ENCODE measurements at places on chromosomes 6 and 20.

GRCh38 chr20:45968801-45969711 is 2.9 kb downstream of the ZNF335 start:
- peak; percentile 25 for DNase-seq

DNA sequence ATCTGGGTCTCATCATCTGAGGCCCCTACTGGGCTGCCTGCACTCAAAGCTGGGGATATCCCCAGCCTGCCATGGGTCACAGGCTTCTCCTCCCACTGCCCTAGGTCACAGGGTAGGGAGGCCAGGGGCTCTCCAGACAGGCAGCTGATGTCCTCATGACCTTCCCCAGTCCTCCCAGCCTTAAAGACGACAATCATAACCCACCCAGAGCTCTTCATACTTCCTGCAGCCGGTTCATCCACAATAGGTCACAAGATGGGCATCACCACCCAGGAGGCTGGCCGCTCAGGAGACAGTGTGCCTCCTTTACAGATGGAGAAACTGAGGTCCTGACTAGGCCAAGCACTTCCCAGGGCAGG is 15.2 kb downstream of the TFEB start:
- no peak for DNase-seq

DNA sequence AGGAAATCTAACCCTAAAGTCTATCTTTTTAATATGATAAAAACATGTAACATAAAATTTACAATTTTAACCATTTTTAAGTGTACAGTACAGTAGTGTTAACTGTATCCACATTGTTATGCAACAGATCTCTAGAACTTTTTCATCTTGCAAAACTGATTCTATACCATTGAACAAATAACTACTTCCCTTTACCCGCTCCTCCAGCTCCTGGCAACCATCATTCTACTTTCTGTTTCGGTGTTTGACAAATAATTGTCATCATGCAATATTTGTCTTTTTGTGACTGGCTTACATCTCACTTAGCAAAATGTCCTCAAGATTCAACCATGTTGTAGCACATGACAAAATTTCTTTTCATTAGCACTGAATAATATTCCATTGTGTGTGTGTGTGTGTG is 203.2 kb downstream of the SIM1 start:
- DNase-seq = no peak

- DNase-seq = peak; percentile 67
These were observed 143.8 kb downstream of the LPA start for GRCh38 chr6:160520043-160520904.

GRCh38 chr20:19269737-19270340 is 57.4 kb downstream of the SLC24A3 start:
- peak; percentile 41 for DNase-seq

GRCh38 chr6:25057111-25057905 is 121.5 kb upstream of the RIPOR2 start:
- peak; percentile 64 for DNase-seq

- DNase-seq = no peak
These were observed 8.0 kb upstream of the RAET1E start for GRCh38 chr6:149905911-149906371.

GRCh38 chr6:155861821-155862220 is 406.2 kb upstream of the NOX3 start:
- no peak for DNase-seq
